HTR-8/SVneo (cell line): ENCODE measurements at places on chromosomes 16 and 17.

- DNase-seq, result no peak
Measured at GRCh38 chr17:4476511-4477070, 22.1 kb upstream of the SPNS2 start.

DNA sequence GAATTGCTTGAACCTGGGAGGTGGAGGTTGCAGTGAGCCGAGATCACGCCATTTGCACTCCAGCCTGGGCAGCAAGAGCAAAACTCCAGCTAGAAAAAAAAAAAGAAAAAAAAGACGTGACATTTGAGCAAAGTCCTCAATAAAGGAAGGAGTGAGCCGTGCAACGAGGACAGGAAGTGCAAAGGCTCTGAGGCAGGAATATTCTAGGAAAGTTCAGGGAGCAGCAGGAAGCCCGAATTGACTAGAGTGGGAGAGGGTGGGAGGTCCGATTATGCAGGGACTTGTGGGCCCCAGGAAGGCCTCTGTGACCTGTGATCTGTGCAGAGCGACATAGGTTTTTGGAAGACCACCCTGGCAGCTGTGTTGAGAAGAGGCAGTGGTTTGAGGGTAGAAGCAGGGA lies 8.6 kb upstream of the LASP1NB start:
- DNase-seq, result no peak

DNA sequence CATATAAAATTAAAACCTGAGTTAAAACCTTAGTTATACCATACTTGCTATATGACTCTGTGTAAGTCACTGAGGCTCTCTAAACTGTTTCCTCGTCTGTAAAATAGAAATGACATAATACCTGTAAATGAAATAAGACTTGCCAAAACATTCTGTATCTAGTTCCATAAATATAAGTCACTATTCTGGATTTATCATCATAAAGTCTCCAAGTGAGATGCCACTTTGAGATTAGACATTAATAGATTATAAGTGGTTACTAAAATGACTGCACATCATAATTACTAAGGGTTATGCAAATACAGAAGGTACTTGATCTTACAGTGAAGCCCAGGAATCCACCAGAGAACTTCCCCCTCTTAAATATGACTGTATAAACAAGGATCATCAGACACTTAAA lies 12.0 kb upstream of the BRIP1 start:
- no peak for DNase-seq

- no peak for DNase-seq
Measured at GRCh38 chr17:16255481-16255921, 38.5 kb downstream of the PIGL start.

GRCh38 chr17:30352240-30352814 lies 18.5 kb upstream of the TMIGD1 start:
- DNase-seq, result no peak

GRCh38 chr17:63480826-63481487 lies 4.1 kb downstream of the ACE start:
- DNase-seq, result no peak

DNA sequence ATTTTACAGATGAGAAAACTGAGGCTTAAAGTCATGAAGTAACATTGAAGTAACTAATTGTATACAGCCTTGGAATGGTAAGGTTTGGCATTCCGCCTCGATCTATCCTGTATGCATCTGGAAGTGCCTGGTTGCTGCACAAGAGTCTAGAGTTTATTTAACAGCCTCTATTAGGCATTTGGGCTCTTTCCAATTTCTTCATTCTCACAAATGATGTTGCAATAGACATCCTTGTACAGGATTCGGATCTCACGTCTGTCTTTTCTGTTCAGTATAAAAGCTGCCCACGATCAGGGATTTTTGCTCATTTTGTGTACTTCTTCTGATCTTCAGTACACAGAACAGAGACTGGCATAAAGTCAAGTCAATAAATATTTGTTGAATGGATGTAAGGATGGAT lies 100.5 kb downstream of the AIPL1 start:
- no peak for DNase-seq

DNA sequence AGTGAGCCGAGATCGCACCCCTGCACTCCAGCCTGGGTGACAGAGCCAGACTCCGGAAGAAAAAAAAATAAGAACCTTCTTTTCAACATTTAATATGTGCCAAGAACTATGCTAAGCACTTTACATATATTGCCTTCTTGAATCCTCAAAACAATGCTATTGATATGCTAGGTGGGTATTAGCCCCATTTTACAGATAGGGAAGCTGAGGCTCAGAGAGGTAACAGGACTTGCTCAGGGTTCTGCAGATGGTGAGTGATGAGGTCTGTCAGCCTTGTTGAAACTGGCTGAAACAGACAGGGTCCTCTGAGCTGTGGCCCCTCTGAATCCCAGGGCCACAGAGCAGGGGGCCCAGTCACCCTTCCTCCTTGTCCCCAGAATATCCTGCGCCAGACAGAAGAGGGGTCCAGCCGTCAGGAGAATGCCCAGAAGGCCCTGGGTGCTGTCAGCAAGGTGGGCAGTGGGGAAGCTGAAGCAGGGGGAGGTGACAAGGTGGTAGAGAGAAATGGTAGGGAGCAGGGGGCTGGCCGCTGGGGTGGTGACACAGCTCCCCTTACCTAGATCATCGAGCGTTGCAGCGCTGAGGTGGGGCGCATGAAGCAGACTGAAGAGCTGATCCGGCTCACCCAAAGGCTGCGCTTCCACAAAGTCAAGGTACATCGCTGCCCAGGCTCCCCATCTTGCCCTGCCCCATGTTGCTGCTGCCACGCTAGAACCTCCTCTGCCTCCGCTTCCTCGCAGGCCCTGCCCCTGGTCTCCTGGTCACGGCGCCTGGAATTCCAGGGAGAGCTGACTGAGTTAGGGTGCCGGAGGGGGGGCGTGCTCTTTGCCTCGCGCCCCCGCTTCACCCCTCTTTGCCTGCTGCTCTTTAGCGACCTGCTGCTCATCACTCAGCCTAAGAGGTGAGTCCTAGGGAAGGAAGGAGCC lies 8.2 kb downstream of the ARHGEF15 start:
- no peak for DNase-seq

DNA sequence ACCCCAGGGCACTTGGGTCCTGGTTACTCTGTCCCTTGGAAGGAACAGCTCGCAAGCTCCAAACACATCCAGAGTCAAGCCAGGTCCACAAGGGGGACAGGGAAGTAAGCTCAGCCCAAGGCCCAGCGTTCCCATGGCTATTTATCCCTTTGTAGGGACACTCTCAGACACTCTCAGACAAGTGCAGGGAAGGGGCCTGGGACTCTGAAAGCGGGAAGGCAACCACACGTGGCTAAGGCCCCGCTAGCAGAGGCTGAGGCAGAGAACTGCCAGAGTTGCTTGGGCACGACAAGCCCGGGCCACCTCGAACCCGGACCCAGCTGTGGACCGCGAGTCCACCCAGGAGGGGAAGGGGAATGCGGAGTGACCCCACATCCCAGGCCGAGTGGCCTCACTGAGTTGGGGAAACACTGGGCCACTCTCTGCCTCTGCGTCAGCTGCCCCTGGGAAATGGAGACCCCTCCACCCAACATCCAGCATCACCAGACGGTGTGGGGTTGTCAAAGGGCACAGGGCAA lies 10.2 kb downstream of the NPTX1 start:
- no peak for DNase-seq

DNA sequence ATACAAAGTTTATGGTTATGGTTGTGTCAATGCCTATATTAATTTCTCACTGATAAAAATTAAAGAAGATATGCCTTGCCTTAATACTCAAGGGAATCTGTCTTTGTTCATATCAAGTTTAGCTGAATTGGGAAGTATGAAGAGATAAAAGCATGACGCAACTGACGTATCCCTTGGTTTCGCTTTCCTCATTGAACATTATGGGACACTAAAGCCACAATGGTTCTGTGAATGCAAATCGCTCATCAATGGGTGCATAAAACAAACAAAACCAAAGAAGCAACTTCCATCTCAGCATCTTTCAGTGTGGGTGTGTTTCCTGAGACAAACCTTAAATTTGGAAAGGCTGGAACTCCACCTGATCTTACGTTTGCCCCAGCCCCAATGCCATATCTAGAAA lies 108.2 kb downstream of the NPIPB5 start:
- DNase-seq, result no peak

DNA sequence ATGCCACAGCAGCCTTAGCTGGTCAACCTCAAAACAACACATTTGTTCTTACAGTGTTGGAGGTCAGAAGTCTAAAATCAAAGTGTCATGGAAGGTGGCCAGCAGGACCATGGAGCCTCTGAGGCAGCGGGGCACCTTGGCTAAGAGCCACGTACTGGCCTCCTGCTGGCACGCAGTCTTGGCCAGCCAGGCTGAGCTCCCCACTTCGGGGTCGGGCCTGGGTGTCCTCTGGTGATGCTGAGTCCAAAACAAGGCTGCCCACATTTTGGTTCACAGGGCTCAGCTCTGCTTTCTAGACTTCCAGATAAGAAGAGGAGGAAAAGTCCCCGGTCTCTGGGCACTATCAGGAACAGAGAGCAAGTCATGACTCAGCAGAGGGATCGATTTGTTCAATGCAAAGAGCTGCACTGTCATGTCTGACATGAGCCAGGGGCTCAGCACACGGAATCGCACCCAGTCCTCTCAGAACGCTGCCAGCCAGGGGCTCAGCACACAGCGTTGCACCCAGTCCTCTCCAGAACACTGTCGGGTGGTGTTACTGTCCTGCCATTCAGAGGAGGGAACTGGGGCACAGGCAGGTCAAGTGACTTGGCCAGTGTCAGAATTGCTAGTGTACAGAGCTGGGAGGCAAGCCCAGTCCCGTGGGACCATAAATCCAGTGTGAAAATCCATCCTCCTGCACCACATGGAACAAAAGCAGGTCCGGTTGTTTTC lies 2.5 kb downstream of the LGALS9 start:
- DNase-seq, result no peak

DNA sequence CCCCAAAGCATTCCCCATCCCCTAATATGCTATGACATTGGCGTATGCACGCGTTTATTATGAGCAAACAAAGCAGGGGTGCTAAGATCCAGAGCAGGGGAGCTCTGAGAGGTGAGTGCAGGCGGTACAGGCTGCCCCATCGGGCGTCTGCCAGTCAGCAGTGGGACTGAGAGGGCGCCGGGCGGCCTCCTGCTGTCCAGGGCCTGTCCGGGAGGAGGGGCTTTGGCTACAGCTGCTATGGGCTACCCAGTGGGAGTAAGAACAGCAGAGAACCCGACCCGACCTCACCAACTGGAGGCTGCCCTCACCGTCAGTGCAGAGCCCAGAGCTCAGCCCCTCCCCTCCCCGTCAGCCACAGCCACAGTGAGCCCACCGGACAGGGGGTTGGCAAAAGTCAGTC lies 18.5 kb upstream of the AATK start:
- DNase-seq, result no peak

GRCh38 chr17:81910840-81911276 lies 341 bp downstream of the PCYT2 start:
- DNase-seq, result no peak

DNA sequence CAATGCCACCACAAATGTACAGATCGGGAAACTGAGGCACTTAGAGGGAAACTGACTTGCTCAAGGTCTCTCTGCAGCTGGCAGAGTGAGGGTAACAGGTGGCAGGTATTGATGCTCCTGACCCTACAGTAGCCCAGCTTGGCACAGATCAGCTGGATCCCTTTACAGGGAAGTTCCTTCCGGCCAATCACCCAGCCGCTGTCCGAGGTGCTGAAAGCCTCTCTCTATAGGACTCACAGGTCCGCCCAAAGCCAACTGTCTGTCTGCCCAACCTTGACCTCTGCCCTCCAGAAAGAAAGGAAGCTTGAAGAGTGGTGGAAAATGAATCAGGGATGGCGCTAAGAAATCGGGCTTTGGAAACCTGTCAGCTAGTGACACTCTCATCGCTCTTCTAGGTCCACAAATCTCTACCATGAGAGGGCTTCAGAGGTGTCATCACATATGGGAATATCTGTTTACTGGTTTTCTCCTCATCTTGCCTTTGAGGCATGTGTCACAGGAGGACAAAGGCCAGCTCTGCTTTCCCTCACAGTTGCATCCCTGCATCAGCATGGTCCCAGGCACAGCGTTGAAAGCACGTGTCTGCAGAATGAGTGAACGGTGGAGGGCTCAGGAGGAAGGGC lies 246.2 kb downstream of the KATNIP start:
- peak; percentile 31 for DNase-seq

DNA sequence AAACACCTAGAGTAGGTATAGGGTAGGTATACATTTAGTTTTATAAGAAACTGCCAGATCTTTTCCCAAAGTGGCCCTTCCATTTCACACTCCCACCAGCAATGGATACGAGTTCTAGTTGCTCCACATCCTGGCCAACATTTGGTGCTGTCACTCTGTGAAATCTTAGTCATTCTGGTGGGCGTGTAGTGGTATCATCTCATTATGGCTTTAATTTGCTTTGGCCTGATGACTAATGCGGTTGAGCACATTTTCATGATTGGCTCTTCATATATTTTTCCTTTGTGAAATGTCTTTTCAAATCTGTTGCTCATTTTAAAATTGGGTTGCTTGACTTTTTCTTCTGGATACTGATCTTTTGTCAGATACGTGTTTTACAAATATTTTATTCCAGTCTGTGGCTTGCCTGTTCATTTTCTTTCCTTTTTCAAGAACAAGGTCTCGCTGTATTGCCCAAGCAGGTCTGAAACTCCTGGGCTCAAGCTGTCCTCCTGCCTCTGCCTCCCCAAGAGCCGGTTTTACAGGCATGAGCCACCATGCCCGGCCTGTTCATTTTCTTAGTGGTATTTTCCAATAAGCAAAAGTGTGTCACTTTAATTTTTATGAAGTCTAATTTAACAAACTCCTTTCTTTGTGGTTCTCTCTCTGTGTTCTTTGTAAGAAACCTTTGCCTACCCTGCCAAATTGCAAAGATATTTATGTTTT lies 192.4 kb downstream of the SEC14L1 start:
- no peak for DNase-seq

GRCh38 chr16:87233928-87234327 lies 83.3 kb downstream of the C16orf95 start:
- DNase-seq, result peak; percentile 41

- no peak for DNase-seq
Measured at GRCh38 chr17:48262982-48263730, 155.6 kb downstream of the SNX11 start.

GRCh38 chr16:79811541-79811940 lies 211.0 kb upstream of the MAF start:
- DNase-seq, result no peak
